ENCODE measurements at places on chromosomes 6 and 20. TPM values are rescaled to one million over a fixed set of nuclear protein-coding genes. Genes with fewer than 3 reads are reported as not detected.

DNA sequence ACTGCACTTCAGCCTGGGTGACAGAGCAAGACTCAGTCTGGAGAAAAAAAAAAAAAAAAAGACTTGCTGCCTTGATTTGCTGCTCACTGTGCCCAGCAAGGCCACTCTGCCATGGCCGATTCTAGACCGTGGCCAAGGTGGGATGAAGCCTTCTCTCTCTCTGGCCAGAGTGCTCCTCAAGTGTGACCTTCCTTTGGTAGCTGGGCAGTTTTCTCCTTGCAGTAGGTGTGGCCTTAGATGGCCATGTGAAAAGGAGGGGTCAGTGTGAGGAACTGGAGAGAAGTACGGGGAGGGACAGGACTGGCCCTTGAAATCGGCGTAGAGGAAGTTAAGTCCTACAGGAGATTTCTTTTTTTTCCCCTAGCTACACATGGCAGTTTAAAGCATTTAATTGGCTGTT, 272.0 kb downstream of the ARID1B start:
- DNase-seq: no peak

KCNG1 gene
- polyA plus RNA-seq: 3.3 TPM

MAP7 gene
- polyA plus RNA-seq: 7.8 TPM

MAPK14 gene
- 13.9 TPM for polyA plus RNA-seq

LGSN gene
- polyA plus RNA-seq: not detected

DNA sequence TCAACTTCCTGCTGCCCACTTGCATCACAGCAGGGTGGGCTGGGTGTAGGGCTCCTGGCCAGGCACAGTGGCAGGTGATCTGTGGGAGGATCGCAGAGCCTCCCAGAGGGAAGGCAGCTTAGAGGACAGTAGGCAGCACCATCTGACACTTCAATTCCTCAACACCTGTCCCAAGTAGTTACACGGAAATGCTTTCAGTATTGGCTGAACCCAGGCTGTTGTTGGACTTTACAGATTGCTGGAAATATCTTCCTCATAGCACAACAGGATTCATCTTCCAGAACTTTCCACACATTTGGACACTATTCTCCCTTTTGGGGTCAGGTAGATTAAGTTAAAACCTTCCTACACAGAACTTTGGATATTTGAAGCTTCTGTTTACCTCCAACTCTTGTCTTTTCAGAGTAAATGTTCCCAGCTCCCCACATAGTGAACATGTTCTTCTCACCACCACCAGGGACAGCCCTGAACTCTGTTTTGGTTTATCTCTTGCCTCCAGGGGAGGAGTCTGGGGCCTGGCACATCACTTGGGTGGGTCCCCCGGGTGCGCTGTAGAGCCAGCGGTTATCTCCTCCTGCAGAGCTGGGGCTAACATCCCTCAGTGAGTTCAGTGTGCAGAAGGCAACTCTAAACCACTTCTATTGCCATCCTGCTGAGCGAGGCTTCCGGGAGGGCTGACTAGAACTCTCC, 3.5 kb upstream of the SLC22A2 start:
- no peak for DNase-seq

DNA sequence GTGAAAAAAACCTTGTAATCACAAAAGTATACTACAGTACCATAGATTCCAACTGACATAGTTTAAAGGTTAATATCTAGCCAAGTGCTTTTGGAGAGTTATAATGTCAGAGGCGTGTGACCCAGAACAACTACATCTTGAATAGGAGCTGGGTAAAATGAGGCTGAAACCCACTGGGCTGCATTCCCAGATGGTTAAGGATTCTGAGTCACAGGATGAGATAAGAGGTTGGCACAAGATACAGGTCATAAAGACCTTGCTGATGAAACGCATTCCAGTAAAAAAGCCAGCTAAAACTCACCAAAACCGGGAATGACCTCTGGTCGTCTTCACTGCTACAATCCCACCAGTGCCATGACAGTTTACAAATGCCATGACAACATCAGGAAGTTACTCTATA, 22.4 kb upstream of the KIAA0408 start:
- DNase-seq: no peak

ENPP1 gene
- polyA plus RNA-seq: 0.31 TPM

BTBD3 gene
- 24.9 TPM for polyA plus RNA-seq

LHFPL5 gene
- polyA plus RNA-seq: not detected

LY6G6D gene
- polyA plus RNA-seq: not detected

GRCh38 chr6:161255518-161255917, 18.3 kb downstream of the AGPAT4 start:
- no peak for DNase-seq

- no peak for DNase-seq
These were observed 76.0 kb upstream of the SHLD1 start for GRCh38 chr20:5674176-5674660.

LAMA5 gene
- 72.3 TPM for polyA plus RNA-seq

GRCh38 chr20:20695250-20695816, 17.1 kb downstream of the RALGAPA2 start:
- DNase-seq: no peak

HTR1B gene
- polyA plus RNA-seq: 0.31 TPM
